ENCODE measurements at places on chromosomes 4 and X.

GRCh38 chr4:83112678-83113428, 1.7 kb downstream of the PLAC8 start:
- no peak for DNase-seq

DNA sequence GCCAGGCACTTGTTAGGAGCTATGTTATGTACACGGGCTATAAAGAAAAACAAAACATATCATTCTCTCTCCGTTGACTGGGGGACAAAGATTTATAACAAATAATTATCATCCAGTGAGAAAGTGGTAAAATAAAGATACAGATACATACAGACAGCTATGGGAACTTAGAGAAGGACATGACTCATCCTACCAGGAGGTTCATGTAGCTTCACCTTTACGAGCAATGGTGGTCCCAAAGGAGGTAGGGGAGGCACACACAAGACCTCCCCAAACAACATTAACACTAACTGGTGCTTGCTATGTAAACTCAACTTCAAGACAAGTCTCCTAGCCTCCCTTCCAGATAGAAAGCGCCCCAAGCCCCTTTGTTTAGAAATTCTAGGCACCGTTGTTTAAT, 8.9 kb downstream of the AMBN start:
- DNase-seq = no peak

DNA sequence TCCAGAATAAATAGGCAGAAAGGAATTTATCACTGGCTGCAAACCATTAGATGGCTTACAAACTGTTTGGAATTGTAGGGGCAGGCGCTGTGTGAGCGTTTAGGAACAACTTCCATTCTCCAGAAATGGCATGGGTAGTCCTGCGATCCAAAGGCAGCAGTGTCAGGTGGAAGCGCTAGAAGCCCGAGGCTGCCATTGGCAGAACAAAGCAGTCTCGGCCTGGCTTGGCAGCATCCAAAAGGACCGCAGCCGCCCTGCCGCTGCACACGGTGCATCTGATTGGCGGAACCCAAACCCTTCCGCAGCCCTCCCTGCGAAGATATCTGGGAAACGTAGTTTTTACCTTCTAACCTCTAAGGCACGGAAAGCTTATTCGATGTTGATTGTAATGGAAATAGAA, 23.6 kb upstream of the YTHDC1 start:
- DNase-seq = no peak

DNA sequence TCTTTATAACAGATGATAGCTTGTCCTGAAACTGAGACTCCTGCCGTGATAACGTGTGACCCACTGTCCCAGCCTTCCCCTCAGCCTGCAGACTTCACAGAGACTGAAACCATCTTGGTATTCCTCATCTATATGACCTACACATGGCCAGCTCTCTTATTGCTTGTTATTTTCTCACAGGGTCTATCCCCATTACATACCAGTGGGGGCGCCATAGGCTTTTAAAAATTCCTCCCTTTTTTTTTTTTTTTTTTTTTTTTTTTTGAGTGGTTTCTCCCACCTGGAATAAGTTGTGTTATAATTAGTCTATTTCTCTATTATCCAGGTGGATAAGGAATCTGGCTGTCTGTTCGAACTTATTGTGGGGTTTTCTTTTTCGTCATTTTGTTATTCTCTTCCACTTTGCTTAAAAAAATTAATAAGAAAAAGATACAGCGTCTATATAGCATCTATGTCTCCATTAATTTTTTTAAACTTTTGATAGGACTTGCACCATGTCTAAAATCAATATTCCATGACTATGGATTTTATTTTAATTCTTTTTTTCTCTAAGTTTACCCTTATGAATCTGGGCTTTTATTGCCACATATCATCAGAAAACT, 47.2 kb downstream of the GYG2 start:
- DNase-seq = no peak

- DNase-seq = no peak
Observed at GRCh38 chr4:52687696-52688095, 28.6 kb upstream of the USP46 start.

Data from NCI-H1930 (cell line).